ENCODE measurements at places on chromosomes 1 and 21. TPM values are rescaled to one million over a fixed set of nuclear protein-coding genes. Genes with fewer than 3 reads are reported as not detected.

DNA sequence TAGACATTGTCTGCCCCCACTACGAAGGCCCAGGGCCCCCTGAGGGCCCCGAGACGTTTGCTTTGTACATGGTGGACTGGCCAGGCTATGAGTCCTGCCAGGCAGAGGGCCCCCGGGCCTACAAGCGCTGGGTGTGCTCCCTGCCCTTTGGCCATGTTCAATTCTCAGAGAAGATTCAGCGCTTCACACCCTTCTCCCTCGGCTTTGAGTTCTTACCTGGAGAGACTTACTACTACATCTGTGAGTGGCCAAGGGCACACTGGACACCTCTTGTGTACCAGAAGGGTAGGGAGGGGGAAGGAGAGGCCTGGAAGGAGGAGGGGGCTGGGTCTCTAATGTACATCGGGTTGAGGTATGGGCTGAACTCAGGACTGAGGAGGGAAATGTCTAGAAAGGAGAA lies 3.2 kb downstream of the EFNA4 start:
- DNase-seq = no peak

DNA sequence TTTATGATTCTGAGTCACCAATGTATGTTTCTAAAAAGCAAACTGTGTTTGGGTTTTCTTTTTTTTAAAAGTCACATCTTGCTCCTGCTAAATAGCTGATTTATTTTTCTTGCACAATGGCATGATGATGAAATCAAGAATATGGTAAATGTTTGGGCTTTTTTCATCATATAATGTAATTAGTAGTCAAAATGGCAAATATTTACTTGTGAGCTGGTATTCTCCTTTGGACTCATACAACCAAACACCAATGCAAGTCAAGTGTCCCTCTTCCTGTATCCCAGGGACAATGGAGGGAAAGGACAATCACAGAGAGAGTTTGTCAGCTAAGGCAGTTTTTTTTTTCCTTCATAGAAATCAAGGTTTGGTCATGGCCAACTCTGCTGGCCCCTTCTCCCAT lies 94.6 kb upstream of the RALGPS2 start:
- DNase-seq = no peak

- no peak for DNase-seq
Observed at GRCh38 chr1:167878372-167879160, 35.4 kb downstream of the ADCY10 start.

GRCh38 chr1:22803833-22804232 lies 93.2 kb downstream of the EPHB2 start:
- DNase-seq = peak; percentile 25

DNA sequence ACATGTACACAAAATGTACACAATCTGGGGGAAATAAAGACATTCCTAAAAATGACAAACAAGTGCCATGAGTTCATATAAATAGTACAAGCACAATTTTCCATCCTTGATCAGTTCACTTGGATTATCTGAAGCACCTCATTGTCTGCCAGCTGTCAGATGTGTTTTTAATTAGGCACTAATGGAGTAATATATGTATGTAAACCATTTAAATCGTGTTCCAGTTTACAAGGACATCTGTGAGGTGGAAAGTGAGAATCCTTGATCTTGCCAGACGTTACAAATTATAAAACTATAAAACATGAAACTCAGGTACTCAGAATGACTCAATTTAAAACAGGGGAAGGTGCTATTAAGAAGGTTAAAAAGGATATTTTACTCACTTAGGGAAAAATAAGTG lies 1312.2 kb downstream of the PLA2G4A start:
- DNase-seq = no peak

Gene SH2D1B
- total RNA-seq = 0.71 TPM

DNA sequence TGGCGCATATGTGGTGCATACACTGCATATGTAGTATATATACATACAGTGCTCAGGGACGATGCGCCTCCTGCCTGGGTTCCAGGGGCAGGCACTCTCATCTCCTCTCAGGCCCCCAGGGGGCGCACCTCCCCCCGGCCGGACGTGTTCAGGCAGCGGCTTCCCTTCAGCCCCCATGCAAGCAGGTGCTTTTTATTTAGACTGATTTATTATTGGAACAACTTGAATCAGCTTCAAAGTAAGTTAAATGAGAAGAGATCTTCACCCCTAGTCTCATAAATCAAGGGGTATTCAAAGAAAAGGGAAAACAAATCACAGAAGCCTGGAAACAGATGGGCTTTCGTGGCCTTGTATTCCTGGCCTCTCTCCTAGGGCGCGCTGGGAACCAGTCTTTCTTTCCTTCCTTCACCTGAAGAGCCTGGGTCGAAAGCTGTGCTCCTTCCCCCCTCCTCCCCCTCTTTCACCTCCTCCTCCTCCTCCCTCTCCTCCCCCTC lies 64.6 kb downstream of the UBIAD1 start:
- DNase-seq = peak; percentile 34

GRCh38 chr1:201386208-201386607 lies 8.7 kb upstream of the TNNT2 start:
- DNase-seq = no peak

DNA sequence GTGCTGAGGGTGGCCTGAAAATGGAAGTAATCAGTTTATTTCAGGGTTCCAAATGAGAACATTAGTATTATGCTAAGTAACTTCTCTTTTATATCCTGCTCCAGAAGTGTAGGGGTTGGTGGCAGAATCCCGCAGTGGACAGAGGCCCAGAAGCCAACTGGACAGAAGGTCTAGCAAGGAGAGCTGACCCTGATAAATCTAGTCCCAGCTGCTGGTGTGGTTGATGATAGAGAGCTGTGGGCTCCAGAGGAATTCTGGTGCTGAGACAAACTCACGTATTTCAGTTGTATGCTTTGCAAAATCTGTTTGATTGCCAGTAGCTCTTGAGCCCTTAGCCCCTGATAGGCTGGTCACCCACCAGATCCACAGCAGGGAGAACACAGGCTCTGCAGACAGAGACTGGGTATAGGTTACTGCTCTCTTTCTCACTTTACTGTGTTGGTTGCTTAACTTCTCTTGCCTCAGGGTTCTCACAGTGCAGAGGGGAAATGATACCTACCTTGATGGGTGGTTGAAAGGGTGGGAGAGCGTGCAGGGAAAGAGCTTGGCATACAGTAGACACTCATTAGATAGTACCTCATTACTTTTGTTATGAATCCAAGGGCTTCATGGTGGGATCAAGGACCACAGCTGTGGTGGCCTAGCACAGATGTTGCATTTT lies 29.6 kb upstream of the CACNA1E start:
- DNase-seq = no peak

DNA sequence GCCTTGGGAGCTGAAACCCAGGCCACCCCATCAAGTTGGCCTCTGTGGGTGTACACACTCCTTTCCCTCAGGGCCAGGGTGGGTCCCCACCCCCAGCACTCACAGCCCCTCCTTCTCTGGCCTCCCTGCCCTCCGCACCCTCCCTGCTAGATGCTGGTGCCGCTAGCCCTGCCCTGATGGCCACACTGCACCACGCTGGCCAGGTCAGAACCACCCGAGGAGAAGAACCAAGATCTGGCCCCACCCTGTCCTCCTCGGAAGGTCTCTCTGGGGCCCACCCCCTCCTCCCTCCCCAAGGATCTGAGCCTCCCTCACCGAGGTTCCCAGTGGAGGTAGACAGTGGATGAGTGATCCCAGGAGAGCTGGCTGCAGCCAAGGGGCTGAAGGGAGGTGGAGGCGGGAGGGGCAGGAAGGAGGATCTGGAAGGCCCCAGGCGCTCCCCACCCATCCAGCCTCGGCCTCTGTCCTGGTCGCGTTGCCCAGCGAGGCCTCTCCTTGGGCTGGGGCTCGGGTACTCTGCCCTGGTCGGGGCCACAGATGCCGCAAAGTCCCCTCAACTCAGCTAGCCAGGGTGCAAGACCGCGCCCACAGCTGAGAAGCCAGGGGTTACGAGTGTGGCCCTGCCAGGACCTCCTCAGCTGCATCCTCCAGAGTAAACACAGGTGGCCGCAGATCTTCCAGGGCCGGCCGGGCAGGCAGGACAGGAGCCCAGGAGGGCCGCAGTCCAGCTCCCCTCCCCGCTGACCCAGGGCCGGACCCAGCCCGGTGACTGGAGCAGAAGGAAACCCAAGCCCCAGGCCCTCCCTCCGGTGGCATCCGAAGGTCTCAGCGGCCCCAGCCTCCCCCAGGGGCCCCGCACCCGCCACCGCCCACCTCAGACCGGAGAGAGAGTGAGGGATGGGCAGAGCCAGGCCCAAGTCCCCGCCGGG lies 5.2 kb downstream of the B3GALT6 start:
- no peak for DNase-seq

DNA sequence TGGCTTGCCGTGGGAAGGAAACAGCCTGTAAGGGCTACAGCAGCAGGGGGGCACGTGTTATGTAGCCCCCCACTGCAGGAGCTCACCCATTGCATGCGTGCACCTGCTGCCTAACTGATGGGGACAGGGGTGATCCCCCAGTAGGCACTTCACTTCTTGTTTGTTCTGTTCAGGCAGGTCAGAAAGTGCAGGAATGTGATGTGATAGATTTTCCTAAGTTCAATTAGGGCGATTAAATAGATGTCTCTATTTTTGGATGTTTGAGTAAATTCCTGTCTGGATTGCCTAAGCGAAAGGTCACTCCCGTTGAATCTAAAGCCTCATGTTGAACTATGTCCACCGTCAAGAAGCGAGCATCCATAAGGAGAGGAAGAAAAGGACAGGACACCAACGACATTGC lies 78.8 kb upstream of the LPGAT1 start:
- no peak for DNase-seq

DNA sequence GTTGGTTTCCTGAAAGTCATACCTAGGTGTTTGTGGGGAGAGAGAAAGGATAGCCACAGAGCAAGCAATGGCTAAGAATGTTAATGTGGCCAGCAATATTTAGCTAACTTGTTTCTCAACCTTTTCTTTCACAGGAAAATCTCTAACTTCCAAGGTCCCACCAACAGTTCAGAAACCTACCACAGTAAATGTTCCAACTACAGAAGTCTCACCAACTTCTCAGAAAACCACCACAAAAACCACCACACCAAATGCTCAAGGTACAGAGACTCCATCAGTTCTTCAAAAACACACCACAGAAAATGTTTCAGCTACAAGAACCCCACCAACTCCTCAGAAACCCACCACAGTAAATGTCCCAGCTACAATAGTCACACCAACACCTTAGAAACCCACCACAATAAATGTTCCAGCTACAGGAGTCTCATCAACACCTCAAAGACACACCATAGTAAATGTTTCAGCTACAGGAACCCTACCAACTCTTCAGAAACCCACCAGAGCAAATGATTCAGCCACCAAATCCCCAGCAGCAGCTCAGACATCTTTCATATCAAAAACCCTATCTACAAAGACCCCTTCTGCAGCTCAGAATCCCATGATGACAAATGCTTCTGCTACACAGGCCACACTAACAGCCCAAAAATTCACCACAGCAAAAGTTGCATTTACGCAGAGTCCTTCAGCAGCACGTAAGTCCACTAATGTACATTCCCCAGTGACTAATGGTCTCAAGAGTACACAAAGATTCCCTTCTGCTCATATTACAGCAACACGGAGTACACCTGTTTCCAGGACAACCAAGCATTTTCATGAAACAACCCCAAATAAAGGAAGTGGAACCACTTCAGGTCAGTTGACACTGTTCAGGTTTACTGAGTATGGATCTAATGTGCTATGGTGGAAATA lies 15.3 kb downstream of the CD55 start:
- DNase-seq = peak; percentile 77

DNA sequence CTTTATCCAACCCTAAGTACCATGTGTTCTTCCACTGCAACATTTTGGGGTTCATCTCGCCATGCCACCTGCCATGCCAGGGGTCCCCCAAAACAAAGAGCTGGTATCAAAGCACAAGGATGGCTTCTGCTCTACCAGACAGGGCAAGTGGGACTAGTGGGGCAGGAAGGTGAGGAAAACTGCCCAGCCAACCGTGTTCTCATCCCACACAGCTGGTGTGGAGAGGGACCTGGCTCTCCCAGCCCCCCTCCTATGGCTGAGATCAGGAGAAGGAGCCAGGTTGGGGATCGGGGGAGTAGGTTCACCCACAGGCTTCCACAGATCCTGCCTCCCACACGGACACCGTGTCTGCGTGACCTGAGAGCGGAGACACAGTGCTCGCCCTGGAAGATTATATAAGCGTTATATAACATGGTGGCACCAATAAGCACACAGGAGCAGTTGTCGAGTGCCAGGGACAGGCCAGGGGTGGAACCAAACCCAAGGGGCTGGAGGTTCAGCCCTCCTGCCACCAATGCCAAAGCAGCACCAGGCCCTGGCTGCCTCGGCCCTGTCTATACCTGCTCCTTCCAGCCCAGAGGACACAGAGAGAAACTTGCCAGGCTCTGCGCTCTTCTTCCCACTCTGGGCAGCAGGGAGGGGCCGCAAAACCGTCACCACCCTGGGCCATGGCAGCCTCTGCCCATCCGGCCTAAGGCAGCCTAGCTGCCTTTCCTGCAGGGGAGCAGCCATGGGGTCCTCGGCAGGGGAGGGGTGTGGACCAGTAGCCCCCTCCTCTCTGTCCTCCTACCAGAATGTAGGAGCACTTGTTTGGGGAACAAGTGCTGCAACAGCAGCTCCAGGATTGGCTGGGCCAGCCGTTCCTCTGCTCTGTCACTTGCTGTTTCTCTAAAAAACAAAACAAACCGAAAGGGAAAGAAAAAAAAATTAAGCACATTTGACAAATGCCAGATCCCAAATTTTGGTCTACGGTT lies 43.5 kb downstream of the CD34 start:
- no peak for DNase-seq

DNA sequence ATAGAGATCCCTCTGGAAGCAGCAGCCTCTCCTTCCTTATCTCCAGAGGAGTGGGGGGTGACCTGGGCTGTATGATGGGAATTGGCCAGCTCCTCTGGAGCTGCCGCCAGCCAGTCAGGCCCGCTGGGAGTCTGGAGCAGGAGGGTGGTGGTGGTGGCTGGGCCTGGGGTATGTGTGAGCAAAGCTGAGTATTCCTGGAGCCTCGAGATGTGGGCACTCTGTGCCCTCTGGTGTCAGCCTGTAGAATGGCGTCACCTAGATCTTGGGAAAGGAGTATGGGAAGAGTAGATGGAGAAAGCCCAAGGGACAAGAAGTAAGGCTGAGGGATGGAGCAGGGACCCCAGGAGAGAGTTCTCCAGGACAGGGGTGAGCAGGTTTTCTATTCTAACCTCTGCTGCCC lies 16.0 kb downstream of the VANGL2 start:
- DNase-seq = peak; percentile 48

Gene TMEM79
- total RNA-seq = 2.2 TPM

Gene SPRR2A
- total RNA-seq = not detected

Gene OR10Z1
- total RNA-seq = not detected

- DNase-seq = no peak
Observed at GRCh38 chr1:79551321-79551720, 544.8 kb upstream of the ADGRL4 start.

Gene SLC2A5
- 7.1 TPM for total RNA-seq

Gene PRDM2
- 9.2 TPM for total RNA-seq

Gene ZNF683
- not detected for total RNA-seq

GRCh38 chr1:34776911-34777310 lies 4.1 kb upstream of the GJB3 start:
- no peak for DNase-seq

- peak; percentile 30 for DNase-seq
Observed at GRCh38 chr1:229127301-229127700, 143.6 kb upstream of the RAB4A start.

Gene ASTN1
- total RNA-seq = 0.02 TPM

Gene ACTL8
- total RNA-seq = 0.39 TPM

Measured in M059J (cell line).